ENCODE measurements at places on chromosomes 6 and 20.
A peak's percentile ranks its signal among the peaks of the same experiment; 100 is the strongest.

- DNase-seq: no peak
Observed at GRCh38 chr6:141426400-141426980, 706.2 kb upstream of the GJE1 start.

DNA sequence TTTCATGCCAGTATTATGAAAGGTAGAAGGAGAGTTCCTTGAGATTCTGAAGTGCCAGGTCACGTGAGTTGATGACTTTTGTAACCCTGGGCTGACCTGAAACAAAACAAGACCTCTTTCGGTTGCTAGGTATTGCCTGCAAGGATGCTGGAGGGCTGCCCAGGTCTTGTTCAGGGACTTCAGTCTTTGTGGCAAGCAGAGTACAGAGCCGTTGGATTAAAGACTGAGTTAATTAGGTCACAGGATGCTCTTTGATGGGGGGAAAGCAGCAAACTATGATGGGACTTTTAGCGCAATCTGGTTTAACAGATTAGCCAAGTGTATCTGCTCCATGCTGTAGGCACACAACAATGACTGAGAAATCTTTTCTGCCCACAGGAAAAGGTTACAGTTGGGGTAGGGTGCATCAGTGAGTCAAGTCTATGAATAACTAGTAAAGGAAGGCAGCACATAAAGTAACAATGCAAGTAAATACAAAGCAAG lies 12.8 kb upstream of the ELOVL5 start:
- peak; percentile 85 for DNase-seq

- no peak for DNase-seq
Observed at GRCh38 chr6:165820934-165821333, 157.9 kb upstream of the PDE10A start.

DNA sequence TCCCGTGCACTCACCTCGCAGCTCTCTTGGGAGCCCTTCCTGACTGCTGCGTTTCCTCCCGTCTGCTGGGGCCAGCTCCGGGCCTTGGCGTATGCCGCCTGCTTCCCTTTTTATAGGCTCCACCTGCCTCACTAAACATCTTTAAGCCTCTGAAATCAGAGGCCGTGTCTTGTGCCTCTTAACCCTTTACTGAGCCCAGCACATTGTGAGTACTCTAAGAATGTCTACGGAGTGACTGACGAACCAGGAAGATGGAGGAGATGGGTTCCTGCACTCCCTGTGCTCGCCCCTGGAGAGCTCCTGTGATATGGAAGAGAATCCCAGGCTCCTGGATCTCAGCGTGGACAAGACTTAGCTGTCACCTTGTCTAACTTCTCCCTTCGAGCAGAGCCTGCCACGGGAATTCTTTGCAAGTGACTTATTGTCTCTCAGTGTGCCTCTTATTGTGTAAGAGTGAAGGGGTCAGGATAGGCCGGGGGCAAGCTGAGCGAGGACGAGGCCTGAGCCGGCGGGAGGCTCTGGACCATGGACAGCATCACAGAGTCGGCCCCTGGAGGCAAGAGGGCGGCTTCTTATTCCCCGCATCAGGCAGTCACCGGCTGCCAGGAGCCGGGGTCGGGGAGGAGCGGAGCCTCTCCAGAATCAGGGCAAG lies 70.9 kb upstream of the CCDC167 start:
- DNase-seq: no peak

GRCh38 chr6:39289490-39289889 lies 24.7 kb downstream of the KCNK17 start:
- no peak for DNase-seq

DNA sequence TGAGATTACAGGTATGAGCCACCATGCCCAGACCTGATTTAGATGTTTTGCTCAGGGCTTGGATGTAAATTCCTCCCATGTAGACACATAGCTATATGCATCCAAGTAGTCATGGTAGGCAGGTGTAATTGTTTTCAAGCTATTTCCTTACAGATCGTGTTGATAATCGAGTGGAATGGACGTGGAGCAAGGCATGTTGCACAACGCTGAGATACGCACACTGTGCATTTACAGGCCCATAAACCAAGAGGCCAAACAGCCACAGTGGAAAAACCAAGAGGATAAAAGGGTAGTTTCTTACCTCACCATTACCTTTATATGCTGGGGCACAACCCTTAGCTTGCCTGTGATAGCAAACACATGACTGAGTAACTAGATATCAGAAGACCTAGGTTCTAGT lies 51.0 kb upstream of the ADGRF1 start:
- DNase-seq: no peak

DNA sequence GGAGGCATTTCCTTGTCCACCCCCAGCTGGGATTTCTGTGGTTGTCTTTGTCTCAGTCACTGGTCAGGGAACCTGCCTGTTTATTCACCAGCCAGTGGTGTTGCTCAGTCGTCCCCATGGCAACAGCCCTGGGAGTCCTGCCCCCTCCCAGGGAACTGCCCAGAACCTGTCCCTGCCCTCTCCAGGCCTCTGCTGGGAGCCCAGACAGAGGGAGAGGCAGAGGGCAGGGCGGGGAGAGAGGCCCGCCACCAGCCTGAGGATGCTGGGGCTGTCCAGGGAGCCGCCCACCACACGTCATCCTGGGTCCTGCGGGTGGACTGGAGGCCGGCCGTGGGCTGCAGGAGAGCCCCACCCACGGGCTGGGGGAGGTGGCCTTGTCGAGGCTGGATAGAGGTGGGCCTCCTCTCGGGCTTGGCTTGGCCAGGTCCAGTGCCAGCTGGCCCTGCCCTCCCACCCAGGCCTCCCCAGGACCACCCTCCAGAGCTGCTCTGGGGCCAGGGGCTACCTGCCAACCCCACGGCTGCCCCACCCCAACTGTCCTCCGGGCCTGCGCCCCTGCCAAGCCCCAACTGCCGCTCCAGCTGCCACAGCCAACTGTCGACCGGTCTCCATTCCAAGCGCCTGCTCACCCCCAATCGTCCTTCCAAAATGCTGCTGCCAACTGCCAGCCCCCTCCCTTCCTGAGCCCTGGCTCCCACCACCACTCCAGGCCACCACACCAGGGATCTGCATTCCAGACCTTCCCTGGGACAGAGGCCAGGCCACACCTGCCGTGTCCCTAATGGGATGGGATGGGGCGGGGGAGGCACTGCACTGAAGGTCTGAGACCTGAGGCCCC lies 4.2 kb upstream of the ZBTB46 start:
- DNase-seq: peak; percentile 49

DNA sequence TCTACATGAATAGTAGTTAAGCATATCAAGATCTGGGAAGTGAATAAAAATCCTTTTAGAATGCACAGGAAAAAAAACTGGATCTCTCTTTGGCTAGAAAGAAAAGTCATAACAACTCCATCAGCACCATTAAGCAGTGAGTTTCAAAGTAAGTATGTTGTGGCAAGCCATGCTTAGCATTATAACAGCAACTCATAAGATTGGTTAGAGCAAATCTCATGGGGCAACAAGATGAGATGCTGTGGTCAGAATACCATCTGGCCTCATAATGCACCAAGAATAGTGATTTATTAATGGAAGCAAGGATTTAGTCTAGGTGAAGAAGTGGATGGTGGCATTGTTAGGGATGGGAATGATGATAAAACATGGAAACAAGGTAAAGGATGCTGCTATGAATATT lies 159.4 kb downstream of the PHF3 start:
- DNase-seq: no peak

GRCh38 chr6:40738551-40739193 lies 151.5 kb upstream of the LRFN2 start:
- DNase-seq: no peak

DNA sequence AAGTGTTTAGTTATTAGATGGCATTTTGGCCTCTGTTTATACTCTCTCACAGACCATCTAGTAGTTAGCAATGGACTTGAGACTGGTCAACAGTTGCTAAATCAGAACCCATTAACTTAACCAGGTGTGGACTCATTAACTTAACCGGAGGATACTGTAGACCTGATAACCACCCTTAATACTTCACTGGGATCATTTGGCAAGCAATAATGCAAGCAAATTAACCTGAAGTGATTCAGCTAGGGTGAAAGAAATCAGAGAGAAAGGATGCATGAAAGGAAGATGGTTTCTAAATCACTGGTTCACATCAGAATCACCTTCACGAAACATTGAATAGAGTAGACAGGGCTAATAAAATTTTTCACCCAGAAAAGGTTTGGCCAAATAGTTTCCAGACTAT lies 73.3 kb downstream of the TMEM244 start:
- peak; percentile 29 for DNase-seq

DNA sequence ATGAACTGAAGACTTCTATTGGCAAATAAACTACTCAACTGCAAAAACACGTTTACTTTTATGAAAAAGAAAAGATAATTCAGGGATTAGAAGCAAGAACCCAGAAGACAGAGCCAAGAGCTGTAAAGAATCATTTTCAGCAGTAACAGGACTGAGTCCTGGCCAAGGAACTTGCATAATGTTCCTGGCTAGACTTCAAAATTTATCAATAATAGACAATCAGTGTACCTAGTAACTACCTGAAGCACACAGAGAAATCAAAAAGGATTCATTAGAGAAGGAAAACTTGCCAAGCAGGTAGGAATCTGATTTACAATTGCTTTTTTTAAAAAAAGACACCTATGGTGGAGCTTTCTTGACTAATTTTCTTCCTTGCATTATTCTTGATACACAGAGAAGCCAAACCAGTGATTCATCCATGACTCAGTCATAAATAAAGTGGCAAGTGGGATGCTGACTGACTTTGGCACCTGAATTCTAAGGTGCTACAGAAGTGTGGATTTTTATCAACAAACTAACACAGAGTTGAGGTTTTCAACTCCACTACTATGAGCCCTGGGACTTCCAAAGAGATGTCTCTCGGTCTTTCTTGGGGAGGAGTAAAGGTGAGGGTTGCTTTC lies 281.3 kb downstream of the BMP7 start:
- DNase-seq: no peak

GRCh38 chr20:10558635-10559187 lies 115.1 kb downstream of the JAG1 start:
- DNase-seq: no peak

DNA sequence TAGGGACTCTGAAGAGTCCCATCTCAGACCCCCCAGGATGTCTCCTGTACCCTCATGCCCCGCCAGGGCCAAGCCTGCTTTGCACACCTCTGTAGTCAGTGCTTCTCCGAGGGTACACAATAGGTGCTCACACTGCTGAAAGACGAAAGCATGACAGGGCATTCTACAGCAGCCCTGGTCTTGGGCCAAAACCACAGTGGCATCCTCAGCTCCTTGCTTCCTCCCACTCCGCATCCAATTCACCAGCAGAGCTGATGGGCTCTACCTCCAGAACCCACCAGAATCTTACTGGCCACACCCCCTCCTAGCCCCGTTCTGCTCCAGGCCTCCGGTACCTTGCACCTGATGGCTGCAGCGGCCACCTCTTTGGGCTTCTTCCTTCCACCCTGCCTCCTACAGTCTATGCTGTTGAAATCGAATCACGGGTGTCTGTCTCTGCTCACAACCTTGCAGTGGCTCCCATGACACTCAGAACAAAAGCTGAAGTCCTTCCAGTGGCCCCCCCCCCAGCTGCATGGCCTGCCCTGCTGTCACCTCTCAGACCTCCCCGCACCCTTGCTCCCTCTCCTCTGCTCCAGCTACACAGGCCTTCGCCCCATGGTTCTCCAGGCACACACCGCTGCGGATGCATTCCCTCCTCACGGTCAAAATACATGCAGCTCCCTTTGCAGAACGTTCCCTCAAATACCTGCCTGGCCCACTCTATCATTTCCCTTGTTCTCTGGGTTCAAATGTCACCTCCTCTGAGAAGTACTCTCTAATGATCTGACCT lies 1.2 kb downstream of the ANGPT4 start:
- no peak for DNase-seq

GRCh38 chr6:127118298-127119101 lies at the start of gene RSPO3:
Gene RSPO3, plus strand, starts transcription at chr6:127118671. Its CDS starts 522 bp downstream, at chr6:127119193.
- DNase-seq: no peak

DNA sequence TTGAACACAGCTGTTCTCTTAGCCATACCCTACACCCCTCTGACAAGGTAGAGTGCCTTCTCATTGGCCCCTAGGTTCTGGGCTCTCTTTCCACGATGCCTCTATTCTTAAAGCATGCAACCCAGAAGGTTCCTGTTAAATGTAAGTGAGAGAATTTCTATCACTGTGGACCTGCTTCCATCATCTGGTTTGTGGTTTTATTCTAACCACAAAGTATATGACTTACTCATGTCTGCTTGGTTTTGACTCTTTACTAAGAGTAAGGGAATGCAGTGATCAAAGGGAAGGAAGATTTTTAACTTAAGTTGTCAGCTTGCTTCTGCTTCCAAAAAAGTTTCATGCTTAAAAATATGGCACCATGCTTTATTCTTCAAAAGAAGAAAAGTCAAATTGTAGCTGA lies 80.2 kb downstream of the ANKEF1 start:
- no peak for DNase-seq

DNA sequence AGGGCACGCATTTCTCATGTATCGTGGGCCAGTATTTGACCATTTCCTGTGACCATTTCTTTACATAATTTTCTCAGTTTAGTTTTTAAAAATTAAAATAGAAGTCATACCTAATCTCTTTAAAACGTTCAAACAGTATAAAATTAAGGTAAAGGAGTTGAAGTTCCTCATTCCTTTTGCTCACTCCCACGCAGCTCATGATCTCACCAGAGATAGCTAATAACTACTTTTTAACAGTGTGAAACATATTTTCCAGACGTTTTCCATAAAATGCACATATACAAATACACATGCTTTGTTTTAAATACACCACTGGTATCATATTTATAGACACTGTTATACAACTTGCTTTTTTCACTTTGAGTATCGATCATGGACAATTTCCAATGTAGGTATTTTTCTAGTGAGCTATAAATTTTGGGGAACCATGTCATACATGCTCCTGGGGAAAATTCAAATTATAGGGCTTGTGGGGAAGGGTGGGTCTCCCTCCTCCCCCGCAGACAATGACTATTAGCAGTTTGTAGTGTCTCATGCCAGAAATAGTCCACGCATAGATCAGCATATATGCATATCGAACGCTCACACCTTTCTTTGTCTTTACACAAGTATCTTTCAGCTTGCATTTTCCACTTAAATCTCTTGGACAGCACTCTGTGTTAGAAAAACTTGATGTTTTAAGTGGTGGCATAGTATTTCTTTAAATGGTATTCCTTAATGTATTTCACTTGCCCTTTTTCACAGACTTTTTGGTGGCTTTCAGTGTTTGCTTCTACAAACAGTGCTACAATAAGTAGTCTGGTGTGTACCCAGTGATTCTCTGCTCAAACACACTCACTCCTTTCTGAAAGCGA lies 145.5 kb upstream of the ZNF217 start:
- DNase-seq: no peak

DNA sequence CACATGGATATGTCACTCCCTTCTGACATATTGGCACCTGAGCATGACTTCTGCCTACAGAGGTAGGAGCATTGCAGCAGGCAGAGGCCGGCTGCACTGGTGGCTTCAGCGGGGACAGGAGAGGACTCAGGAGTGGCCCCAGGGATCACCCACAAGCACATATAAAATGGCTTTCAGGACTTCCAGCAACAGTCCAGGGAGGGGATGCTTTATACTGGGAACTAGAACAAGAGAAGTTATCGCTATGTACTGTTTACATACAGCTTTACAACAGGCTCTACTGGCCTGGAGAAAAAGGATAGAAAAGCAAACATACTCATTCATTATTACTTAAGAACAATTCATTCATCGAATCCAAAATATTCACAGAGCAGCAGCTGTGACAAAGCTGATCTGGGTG lies 337.8 kb downstream of the THBS2 start:
- DNase-seq: no peak

GRCh38 chr6:145257704-145258103 lies 477.6 kb downstream of the EPM2A start:
- DNase-seq: no peak

GRCh38 chr20:44720997-44721784 lies 6.0 kb downstream of the CCN5 start:
- no peak for DNase-seq

Data from epithelial cell of proximal tubule (primary cell).